ENCODE measurements at places on chromosomes 1 and 21. TPM values are rescaled to one million over a fixed set of nuclear protein-coding genes. Genes with fewer than 3 reads are reported as not detected.

Gene EFNA4
- 12.9 TPM for polyA plus RNA-seq

- no peak for DNase-seq
Observed at GRCh38 chr1:156624814-156625435, 5.7 kb downstream of the HAPLN2 start.

DNA sequence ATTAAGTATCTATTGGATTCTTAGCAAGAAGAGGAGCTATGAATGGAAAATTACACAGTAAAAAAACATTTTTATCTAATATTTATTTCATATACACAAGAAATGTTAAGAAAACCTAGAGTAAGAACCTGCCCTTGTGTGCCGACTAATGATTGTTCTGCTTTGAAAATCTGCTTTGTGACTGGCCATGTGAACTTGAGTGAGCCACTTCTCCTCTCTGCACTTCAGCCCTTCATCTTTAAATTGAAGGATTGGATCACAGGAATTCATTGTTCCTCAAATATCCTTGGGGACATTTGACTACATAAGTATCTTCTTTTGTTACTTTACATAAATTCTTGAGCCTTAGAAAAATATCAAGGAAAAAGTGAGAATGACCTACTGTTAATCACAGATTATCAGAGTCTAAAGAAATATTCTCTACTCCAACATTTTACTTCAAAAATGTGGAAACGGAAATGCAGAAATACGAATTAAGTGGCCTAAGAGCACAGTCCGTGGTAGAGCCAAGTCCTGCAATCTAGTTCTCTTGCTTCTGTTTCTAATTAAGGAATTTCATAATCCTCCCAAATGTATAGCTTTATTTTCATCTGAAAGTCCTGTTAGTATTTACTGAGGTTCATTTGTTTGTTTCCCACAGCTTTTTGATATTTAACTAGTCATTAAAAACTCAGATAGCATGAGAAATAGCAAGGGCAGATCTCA is 46.3 kb upstream of the SAMSN1 start:
- no peak for DNase-seq

Gene IRF2BP2
- polyA plus RNA-seq, result 20.3 TPM

- DNase-seq, result no peak
Observed at GRCh38 chr1:224591326-224591725, 24.8 kb upstream of the CNIH3 start.

Data from AG04450 (cell line).